H1 (cell line): ENCODE measurements at places on chromosomes 2 and 18. TPM values are rescaled to one million over a fixed set of nuclear protein-coding genes. Genes with fewer than 3 reads are reported as not detected.

Gene C2orf72
- 0.71 and 1.1 TPM in 2 replicates for total RNA-seq

Gene HOXD1
- total RNA-seq, result not detected in 2 replicates

Gene GKN1
- not detected in 2 replicates for total RNA-seq

Gene CD226
- not detected in 2 replicates for total RNA-seq

Gene PSMA8
- not detected in 2 replicates for total RNA-seq
